ENCODE measurements at places on chromosomes 5 and 9.

DNA sequence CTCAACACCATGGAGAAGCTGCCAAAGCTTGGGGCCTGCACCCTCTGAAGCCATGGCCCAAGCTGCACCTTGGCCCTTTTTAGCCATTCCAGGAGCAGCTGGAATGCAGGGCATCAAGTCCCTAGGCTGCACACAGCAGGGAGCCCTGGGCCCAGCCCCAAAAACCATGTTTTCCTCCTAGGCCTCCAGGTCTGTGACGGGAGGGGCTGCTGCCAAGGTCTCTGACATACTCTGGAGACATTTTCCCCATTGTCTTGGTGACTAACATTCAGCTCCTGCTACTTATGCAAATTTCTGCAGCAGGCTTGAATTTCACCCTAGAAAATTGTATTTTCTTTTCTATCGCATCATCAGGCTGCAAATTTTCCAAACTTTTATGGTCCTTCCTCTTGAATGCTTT lies 64.6 kb downstream of the ELOVL7 start:
- no peak for DNase-seq

DNA sequence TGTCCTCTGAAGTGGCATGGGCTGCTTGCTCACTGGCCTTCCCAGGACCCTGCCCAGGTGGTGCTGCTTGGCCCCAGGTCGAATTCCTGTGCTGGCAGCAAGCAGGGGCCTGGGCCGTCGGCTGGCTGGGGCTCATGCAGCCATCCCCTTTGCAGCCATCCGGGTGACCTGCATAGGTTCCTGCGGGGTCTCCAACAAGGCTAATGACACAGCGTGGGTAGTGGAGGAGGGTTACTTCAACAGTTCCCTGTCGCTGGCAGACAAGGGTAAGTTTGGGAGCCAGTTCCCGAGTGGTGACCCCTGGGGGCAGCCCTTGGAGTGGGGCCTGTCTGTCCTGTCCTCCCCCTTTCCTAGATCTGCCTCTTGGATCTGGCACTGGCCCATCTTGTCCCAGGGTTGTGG lies 6.1 kb upstream of the EHMT1 start:
- no peak for DNase-seq

DNA sequence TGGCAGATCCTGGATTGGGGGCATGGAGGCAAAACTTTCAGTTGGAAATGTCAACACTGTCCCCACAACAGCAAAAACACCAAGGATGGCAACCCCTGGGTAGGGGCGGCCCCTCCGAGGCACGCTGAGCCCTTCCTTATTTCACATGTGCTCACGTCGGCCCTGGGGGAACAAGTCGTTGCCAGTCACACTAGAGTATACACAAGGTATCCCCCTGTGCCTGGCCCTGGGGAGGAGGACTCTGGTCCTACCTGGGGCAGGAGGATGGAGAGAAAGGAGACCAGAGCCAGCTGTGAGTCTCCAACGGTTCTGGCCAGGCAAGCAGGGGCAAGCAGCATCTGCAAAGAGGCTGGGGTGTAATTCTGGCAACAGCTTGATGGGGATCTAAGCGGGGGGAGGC lies 126.9 kb upstream of the FOXD4L5 start:
- no peak for DNase-seq

DNA sequence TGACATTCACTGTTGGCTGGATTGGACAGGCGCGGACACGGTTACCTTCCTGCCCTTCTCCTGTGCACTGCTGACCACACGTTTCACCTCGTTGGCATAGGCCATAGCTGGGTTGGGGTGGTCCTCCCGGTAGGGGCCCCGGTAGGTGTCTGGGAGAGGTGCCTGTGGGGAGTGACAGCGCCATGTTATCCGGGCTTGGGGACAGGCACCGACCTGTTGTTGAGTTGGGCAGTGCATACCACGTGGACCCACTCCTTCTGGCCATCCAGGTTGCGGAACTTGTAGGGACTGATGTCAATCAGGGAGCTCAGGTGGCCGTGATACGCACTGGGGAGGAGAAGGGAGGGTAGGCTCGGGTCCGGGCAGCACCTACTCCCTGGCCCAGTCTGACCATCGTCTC lies 8.2 kb downstream of the PHYKPL start:
- DNase-seq, result no peak

DNA sequence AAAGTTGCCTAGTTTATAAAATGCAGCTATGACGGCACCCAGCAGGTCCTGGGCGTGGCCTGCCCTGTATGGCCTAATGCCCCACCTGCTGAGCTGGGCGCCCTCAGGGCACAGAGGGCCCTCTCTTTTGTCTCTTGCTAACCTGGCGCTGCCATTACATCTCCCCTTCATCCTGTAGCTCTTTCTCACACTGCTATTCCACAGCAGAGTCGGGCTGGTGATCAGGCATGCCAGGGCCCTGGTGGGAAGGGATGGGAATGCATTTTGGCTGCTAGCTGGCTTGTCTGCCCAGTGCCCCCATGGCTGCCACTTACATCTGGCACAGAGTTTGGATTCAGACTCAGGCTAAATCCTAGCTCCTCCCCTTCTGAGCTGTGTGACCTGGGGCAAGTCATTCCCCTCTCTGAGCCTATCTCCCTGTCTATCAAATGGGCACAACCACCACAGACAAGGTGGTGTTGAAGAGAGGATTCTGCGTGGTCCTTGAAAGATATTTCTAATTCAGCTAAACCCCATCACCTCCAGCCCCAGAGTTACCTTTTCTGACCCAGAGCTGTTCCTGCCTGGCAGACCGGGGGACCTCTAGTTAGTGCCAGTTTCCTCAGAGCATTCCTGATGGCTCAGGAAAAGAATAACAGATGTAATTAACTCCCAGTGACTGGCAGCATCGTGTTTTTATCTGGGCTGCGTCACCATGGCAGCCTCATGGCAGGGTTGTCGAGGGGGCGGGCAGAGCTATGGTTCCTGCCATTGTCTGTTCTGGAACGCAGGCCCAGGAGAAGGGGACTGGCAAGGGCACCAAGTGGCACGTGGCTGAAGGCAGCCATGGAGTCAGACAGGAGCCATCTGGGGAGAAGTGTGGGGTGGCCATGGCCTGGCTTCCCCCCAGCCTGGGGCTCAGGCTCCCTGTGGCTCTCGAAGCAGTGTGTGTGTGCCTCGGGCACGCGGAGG lies 6.3 kb downstream of the PRR7 start:
- DNase-seq, result no peak

- DNase-seq, result no peak
Observed at GRCh38 chr9:71980266-71981190, 69.1 kb downstream of the C9orf85 start.

All from stimulated activated CD4-positive, alpha-beta T cell treated with anti-CD3 and anti-CD28 coated beads, Interleukin-1b, Interleukin-23, amount 100 ng/mL, for 1 hour (primary cell).